IPS-NIHi11 (cell line): ENCODE measurements at places on chromosomes 11 and 22.

- DNase-seq = peak; percentile 54
These were observed 566.4 kb downstream of the METTL15 start for GRCh38 chr11:28674433-28675103.

DNA sequence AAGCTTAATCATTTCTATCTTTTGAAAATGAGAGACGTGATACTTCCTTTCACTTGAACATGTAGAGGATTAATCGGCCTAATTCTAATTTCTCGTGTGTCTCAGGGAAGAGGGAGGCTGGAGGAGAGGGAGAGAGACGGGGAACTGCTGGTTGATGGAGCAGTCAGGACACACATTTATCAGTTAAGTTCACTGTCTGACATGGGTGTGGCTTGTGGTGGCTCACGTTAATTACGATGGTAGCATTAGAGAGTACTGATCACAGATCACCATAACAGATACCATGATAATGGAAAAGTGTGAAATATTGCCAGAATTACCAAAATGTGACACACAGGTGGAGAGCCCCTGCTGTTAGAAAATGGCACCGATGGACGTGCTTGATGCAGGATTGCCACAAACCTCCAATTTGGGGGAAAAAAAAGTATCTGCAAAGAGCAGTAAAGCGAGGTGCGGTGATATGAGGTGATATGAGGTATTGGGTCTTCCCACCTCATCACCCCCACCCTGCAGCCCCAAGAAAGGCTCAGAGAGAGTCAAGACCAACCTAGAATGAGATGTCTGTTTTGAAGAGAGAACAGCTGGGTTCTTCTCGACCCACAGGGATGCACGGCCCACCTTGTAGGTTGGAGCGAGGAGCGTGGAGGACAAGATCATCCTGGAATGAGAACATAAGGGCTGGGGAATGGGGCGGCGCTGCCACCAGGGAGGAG is 19.7 kb downstream of the ZBED4 start:
- DNase-seq = no peak

GRCh38 chr22:46119093-46119728 is 31.1 kb upstream of the PPARA start:
- DNase-seq = no peak

DNA sequence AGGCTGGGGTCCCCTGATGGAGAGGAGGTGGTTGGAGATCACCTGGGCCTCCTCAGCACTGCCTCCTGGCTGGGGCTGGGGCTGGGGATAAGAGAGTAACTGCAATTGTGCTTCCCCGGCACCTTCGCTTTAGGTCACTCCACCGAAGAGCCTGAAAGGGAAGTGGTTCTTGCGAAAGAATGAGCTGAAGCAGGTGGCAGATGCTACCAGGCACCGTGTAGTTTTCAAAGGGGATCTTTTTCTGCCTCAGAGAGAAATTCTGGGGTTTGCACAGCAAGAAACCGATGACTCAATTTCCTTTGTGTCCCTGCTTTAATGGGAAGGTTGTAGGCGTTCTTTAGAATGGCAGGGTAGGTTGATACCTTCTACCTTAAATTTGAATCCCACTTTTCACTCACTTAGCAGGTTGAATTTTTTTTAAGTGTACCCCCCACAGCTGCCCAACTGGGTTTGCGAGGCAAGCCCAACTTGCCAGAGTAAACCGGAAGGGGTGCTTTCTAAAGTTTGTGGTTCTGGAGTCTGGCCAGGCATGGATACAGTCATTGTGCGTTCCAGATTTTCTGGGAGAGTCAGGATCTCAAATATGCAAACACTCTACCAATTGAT is 5.3 kb downstream of the CD44 start:
- DNase-seq = no peak

DNA sequence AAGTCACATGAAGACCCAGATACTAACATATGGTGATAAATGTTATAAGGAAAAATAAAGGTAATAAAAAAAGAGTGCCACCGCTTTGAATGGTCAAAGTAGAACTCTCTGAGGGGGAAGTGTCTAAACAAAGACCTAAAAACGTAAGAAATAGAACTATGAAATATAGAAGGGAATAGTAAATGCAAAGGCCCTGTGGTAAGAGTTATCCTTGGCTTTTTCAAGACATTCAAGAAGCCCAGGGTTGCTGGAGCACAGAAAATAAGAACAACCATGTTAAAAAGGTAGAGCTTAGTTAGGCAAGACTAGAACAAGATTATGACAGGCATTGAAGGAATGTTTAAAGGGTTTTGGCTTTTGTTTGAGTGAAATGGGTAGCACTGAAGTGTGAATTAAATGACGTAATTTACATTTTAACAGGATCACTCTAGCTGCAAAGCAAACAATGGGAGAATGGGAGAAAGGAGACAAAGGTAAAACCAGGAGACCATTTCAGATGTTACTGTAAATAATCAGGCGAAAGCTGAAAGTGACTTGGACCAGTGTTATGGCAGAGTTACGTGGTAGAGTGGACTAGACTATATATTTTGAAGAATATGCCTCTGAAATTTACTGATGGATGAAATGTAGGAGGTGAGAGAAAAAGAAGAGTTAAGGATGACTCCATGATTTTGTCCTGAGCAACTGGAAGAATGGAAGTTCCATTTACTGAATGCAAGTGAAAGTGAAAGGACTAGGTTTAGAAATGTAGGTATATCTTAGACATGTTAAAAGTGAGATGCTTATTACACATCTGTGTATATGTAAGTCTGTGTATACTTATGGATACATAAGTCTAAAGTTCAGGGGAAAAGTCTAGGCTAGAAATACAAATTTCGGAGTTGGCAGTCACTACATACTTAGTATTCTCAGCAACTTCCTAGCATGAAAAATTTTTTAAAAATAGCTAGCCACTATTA is 28.5 kb downstream of the BTBD10 start:
- DNase-seq = peak; percentile 27

DNA sequence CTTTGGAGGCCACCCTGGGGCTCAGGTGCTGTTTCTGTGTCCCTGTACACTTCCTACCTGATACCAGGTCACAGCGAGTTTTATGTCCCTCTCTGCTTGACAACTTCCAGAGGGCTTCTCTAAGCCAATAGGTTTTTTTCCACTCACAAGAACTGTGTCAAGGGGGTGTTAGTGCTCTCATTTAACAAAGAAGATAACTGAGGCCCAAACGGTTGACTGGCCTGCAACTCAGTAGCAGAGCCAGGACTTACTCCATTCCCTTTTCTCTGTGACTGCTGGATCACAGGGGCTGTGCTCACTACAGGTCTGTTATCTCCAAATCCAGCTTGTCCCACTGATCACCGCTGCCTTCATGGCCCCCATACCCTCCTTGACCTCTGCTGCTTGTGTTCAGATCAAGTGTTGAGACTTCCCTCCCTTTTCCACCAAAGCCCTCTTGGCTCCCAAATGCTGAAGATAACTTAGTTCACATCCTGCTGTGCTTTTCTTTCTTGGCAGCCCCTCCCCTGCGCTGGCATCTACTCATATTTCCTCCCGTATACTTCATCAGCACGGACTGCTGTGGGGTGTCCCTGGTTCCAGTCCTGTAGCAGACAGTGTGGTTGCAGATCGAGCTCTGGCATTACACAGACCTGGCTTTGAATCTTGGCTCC is 41.3 kb downstream of the POU2F3 start:
- DNase-seq = no peak

GRCh38 chr11:113613619-113614018 is 92.5 kb downstream of the TMPRSS5 start:
- no peak for DNase-seq

DNA sequence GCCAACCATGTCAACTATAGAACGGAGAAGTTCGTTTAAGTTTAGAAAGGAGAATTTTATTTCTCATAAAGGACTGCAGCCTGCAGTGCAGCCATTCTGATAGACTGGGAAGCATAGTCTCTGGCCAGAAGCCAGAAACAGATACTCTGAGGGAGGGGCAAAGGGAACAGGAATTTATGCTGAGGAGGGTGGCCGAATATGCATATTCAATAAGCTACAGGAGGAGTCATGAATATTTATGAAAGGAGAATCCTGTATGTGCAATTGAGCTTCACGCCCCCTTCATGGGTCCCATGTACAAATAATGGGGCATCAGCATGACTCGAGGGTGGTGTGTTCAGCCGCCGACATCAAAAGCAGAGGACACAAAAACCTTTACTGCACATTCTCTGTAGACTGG is 199.9 kb downstream of the CWF19L2 start:
- no peak for DNase-seq

- no peak for DNase-seq
These were observed 35.8 kb downstream of the NRXN2 start for GRCh38 chr11:64687204-64687603.

GRCh38 chr11:65262381-65262680 is 569 bp downstream of the POLA2 start:
- no peak for DNase-seq

GRCh38 chr22:42317691-42318547 is 47.5 kb upstream of the TCF20 start:
- DNase-seq = peak; percentile 43

DNA sequence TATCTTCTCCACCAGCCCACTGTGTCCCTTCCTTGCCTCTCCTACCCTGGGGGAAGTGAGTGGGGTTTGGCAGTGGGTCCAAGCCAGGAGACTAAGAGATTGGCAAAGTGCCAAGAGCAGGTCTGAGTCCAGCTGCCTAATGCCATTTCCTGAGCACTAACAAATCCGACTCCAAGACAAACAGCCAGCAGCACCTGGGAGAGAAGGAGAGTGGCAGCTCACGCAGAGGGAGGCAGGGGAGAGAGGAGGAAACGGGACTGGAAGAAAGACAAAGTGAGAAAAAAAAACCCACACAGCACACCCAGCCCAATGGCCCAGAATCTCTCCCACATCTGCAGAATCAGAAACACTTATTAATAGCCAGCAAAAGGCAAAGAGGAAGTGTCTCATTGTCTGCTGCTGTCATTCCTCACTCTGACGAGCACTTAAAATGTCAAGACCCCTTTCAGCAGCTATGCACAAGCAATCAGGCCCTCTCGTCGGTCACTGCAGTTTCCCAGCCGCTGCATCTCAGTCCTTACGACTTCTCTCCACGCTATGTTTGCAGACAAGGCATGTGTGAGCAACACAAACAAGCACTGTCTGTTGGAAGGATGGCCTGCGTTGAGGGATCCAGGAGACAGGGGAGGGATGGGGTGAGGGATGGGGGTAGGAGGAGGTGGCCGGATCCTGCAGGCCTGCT is 558.4 kb upstream of the CADM1 start:
- no peak for DNase-seq

DNA sequence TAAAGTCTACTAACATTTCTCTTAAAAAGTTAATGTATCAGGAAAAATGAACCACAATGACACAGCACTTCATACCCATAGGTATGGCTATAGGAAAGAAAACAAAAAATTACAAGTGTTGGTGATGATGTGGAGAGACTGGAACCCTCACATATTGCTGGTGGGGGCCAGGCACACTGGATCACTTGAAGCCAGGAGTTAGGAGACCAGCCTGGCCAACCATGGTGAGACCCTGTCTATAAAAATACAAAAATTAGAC is 26.7 kb downstream of the TCF20 start:
- no peak for DNase-seq

DNA sequence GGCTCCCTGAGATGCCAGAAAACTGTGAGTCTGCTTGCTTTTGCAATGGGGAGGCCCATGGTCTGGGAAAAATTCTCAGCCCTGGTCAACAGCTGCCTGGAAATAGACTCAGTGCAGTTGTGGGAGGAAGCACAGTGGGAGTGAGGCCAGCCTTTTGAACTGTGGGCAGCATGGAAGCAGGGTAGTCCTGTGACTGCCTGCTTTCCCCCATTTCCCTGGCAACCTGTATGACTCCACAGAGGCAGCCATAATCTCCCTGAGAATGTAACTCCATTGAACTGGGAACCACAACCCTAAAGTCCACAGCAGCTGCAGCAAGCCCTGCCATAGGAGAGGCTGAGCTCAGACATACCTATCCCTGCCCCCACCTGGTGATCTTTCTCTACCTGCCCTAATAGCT is 494.6 kb upstream of the FAT3 start:
- no peak for DNase-seq

DNA sequence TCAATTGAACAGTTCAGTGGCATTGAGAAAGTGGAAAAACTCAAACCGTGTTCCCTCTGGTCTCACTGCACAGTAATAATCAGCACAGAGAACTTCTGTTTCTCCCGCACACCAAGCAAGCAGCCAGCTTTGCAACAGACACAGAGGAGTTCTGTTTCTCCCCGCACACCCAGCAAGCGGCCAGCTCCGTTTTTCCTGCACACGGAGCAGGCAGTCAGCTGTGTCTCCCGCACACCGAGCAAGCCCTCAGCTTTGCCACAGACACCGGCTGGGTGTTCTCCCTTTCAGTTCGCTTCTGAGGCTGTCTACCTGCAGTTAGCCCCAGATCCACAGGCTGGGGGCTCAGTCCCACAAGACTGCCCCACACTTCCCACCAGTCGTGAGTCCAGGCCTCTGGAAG is 9.9 kb upstream of the TALDO1 start:
- no peak for DNase-seq
